ENCODE measurements at places on chromosomes 16 and 17. TPM values are rescaled to one million over a fixed set of nuclear protein-coding genes. Genes with fewer than 3 reads are reported as not detected.

Gene DHRS7C
- not detected for total RNA-seq

Gene EVPLL
- total RNA-seq = not detected

Gene CDH11
- total RNA-seq = 0.83 TPM

Gene RGS9
- 6.8 TPM for total RNA-seq

Gene PRRT2
- 0.40 TPM for total RNA-seq

Gene WNT9B
- not detected for total RNA-seq

Gene KCNH6
- not detected for total RNA-seq

Gene SYNGR3
- 6.5 TPM for total RNA-seq

Gene SSTR5
- 0.11 TPM for total RNA-seq

Gene KIF18B
- 33.4 TPM for total RNA-seq

Gene MYH11
- total RNA-seq = 0.22 TPM

Gene BICDL2
- not detected for total RNA-seq

Gene UTS2R
- total RNA-seq = not detected

Gene VMO1
- 1.3 TPM for total RNA-seq

Gene GNPTG
- total RNA-seq = 29.3 TPM

Gene AURKB
- 173 TPM for total RNA-seq

Gene WNT3
- total RNA-seq = 6.4 TPM

Gene CEP112
- 6.4 TPM for total RNA-seq

All from A549 treated with DMSO at 1 μM for 4 hours (cell line).